ENCODE measurements at places on chromosomes 3 and 15. TPM values are rescaled to one million over a fixed set of nuclear protein-coding genes. Genes with fewer than 3 reads are reported as not detected.

CCDC39 gene
- 0.07 TPM for total RNA-seq

AGTR1 gene
- not detected for total RNA-seq

ZNF660 gene
- total RNA-seq, result 2.3 TPM

AHSG gene
- not detected for total RNA-seq

FEZF2 gene
- total RNA-seq, result not detected

P4HTM gene
- 43.2 TPM for total RNA-seq

CMTM8 gene
- total RNA-seq, result 7.5 TPM

EOMES gene
- not detected for total RNA-seq

EID1 gene
- 134 TPM for total RNA-seq

PRSS50 gene
- total RNA-seq, result 0.29 TPM

MYO5C gene
- total RNA-seq, result 26.4 TPM

CCK gene
- total RNA-seq, result 0.42 TPM

SGO1 gene
- 6.9 TPM for total RNA-seq

CKMT1A gene
- total RNA-seq, result 6.5 TPM

CYP8B1 gene
- total RNA-seq, result not detected

CHST14 gene
- 24.2 TPM for total RNA-seq

TUBGCP5 gene
- total RNA-seq, result 16.2 TPM

ISLR2 gene
- 1.2 TPM for total RNA-seq

ANKDD1A gene
- 2.4 TPM for total RNA-seq

FES gene
- 15.1 TPM for total RNA-seq

SH3GL3 gene
- 1.0 TPM for total RNA-seq

GRIP2 gene
- not detected for total RNA-seq

ADCY5 gene
- total RNA-seq, result 0.67 TPM
